HL-60 (cell line): ENCODE measurements at places on chromosomes 1 and 21.

- no peak for DNase-seq
Measured at GRCh38 chr21:33997436-33997835, 75.9 kb upstream of the MRPS6 start.

GRCh38 chr21:15062606-15062965, 2.2 kb downstream of the NRIP1 start:
- DNase-seq = no peak

- no peak for DNase-seq
Measured at GRCh38 chr21:34946916-34947534, 102.1 kb downstream of the RUNX1 start.

GRCh38 chr1:72693376-72693775, 411.0 kb upstream of the NEGR1 start:
- DNase-seq = no peak

GRCh38 chr1:53128401-53128800, 14.0 kb downstream of the SLC1A7 start:
- no peak for DNase-seq

- peak; percentile 55 for DNase-seq
Measured at GRCh38 chr1:77047978-77048614, 171.1 kb downstream of the PIGK start.

- DNase-seq = no peak
Measured at GRCh38 chr1:168717906-168718891, 10.8 kb downstream of the DPT start.

GRCh38 chr21:16419188-16419921, 689.6 kb downstream of the USP25 start:
- DNase-seq = no peak

GRCh38 chr1:1044455-1045078, 24.6 kb downstream of the AGRN start:
- DNase-seq = no peak

- DNase-seq = no peak
Measured at GRCh38 chr21:42298657-42299056, 16.6 kb downstream of the TFF3 start.

- no peak for DNase-seq
Measured at GRCh38 chr1:16978567-16979474, 1.6 kb downstream of the MFAP2 start.

- DNase-seq = no peak
Measured at GRCh38 chr1:95532335-95532734, 298.3 kb downstream of the RWDD3 start.

- DNase-seq = no peak
Measured at GRCh38 chr1:27634985-27635367, at the start of gene FGR. FGR (minus strand) TSS chr1:27635185; CDS start chr1:27623916, 11,269 bp downstream.

- DNase-seq = peak; percentile 72
Measured at GRCh38 chr1:28208818-28209441, 23.9 kb downstream of the DNAJC8 start.

GRCh38 chr21:44050276-44050675, 38.2 kb downstream of the TRAPPC10 start:
- DNase-seq = no peak

- DNase-seq = peak; percentile 97
Measured at GRCh38 chr21:38831526-38832467, 26.1 kb downstream of the ETS2 start.

GRCh38 chr1:20893931-20894330, 106.8 kb upstream of the HP1BP3 start:
- DNase-seq = no peak

GRCh38 chr1:65323246-65323645, 13.9 kb downstream of the DNAJC6 start:
- DNase-seq = no peak

GRCh38 chr1:99677416-99677815, 31.5 kb downstream of the PALMD start:
- DNase-seq = no peak

- DNase-seq = no peak
Measured at GRCh38 chr21:31848326-31848985, 24.4 kb upstream of the HUNK start.

- DNase-seq = no peak
Measured at GRCh38 chr1:198660341-198661261, 21.8 kb downstream of the PTPRC start.

GRCh38 chr1:171929121-171929520, 87.8 kb downstream of the DNM3 start:
- no peak for DNase-seq

DNA sequence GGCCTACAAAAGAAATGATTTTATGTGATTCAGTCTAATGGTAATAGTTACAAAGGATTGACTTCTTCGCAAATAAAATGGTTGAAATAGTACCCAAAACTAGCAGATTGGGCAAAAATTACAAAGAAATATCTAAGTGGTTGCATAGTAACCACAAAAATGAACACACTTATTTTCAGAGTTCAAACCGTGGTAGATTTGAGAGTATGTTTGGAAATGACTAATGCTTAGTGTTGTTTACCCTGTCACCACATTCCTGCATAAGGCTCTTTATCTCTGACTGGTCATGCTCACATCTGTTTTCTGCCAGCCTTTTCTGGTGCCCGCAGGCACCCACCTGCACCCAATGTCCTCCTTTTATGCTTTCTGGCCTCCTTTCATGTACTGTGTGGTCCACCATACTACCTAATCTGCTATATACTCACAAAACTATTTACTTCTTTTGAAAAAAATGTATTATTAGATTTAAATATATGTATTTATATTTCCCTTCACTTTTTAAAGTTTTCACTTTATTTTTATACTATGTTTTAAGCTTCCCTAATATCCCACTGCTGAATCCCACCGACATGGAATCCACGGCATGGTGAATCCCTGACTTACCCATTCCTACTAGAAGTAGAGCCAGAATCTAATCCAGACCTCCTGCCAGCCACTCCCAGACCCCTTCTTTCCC, 30.3 kb downstream of the PTPRC start:
- DNase-seq = peak; percentile 44

- no peak for DNase-seq
Measured at GRCh38 chr1:50610563-50610962, 187.3 kb upstream of the DMRTA2 start.

DNA sequence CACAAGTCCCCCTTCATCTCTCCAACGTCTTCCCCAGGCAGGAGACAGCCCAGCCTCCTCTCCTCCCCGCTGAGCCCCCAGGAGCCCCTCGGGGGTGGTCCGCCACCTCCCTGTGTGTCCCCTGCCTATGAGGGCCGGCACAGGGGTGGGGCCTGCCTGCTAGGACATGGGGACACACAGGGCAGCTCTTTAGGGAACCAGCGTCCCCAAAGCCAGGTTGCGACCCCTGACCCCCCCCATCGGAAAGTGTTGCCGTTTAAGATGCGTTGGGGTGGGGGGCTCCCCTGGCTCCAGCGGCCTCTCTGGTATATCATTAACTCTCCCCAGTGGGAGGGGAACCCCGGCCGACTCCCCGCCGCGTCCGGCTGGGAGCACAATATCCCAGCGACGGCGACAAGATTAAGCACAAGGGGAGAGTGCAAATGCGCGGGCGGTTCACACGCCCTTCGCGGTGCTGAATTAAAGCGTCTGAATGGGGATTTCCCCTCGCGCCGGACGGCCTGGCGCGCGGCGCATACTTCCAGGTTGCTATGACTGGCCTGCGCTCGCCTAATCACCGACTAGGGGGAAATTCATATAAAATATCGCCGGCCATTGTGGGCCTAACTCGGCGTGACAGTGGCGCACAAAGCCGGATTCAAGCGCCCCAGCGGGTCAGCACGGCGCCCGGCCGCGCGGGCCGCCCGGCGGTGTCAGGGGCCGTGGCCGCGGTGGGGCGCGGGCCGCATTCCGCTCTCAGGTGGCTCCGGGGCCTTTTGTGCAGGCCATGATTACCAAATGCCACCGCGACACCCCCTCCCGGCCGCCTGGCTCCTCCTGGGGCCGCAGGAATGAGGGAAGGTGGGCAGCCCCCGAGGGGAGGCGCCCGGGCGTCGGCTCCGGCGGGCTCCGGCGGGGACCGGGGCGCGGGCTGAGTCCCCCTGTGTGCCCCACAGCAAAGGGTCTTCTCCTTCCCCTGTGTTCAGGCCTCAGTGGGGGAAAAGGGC, 30.9 kb downstream of the WNT3A start:
- DNase-seq = no peak

DNA sequence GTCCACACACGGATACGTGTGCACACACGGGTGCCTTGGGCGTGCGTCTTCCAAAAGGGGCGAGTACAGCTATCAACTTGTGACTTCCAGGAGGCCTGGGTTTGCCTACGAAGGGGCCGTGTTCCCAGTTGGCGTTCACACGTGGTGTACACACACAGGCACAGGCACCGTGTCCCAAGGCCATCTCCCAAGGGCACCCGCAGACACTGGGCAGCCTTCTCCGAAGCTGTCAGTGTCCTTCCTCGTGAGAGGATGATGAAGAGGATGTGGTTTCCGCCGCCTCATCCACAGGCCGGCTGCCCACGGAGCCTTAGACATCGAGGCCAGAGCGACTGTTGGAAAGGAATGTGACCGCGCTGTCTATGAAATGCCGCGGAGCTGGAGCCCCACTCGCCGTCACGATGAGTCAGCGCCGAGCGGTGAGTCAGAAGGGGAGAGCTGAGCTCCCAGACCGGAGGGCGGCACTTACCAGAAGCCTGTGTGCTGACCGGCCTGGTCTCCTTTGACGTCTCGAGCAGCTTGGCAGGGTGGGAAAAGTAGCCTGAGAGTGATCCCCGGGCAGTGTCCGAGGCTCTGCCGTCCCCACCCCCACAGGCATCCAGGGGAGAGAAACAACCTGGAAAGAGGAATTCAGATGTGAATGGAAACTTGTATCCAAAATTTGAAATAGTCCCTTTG, 141.4 kb upstream of the ARHGEF16 start:
- no peak for DNase-seq

DNA sequence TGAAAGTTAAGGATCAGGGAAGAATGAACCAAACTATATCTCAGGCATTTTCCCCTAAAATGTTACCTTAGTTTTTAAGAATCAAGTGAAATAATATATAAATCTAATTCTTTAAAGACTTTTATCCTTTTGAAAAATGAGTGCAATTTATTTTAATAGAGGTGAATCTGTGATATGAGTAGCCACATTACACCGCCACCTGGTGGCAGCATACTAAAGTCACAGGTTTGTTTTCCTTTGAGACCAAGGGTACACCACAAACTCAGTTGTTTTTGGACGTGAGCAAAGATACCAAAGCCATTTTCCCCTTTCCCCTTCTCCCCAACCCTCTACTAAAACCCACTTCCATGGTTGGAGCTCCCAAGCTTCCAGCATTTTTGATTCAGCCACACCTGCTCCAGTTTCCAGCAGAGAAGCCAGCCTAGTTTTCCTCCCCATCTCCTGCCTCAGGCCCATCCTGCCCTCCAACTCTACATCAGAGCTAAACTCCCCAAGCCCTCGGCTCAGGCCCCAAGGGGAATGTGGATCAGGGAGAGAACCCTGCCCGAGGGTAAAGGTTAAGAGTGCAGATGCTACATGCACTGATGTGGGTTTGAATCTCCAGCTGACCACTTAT, 22.9 kb upstream of the LDLRAP1 start:
- peak; percentile 49 for DNase-seq
